Uterine smooth muscle cell (primary cell): ENCODE measurements at places on chromosomes 2 and 18. TPM values are rescaled to one million over a fixed set of nuclear protein-coding genes. Genes with fewer than 3 reads are reported as not detected.

The UGT1A3 gene
- total RNA-seq = not detected in 2 replicates

The ITGB6 gene
- total RNA-seq = under 0.01 TPM in 1 of 2 replicates, not detected in the other

The DYSF gene
- total RNA-seq = 0.66 and 1.00 TPM in 2 replicates

The ACOXL gene
- total RNA-seq = not detected in 2 replicates

The BMP10 gene
- total RNA-seq = not detected in 2 replicates

The CHRNG gene
- total RNA-seq = not detected in 2 replicates

The IL1RL2 gene
- 1.4 and 1.7 TPM in 2 replicates for total RNA-seq

The POTEI gene
- not detected in 2 replicates for total RNA-seq

The MROH2A gene
- total RNA-seq = not detected in 2 replicates

The KCNJ3 gene
- 0.12 and 0.22 TPM in 2 replicates for total RNA-seq

The PNPT1 gene
- 20.1 and 24.2 TPM in 2 replicates for total RNA-seq

The DSC3 gene
- total RNA-seq = 0.12 and 0.22 TPM in 2 replicates

The STEAP3 gene
- total RNA-seq = 23.6 and 33.5 TPM in 2 replicates

The AOX1 gene
- total RNA-seq = 56.2 and 86.3 TPM in 2 replicates

The GAREM2 gene
- total RNA-seq = 0.22 and 0.50 TPM in 2 replicates

The GKN2 gene
- total RNA-seq = not detected in 2 replicates

The DSEL gene
- total RNA-seq = 69.8 and 80.0 TPM in 2 replicates

The CFC1B gene
- total RNA-seq = not detected in 2 replicates

The ZNF396 gene
- total RNA-seq = 0.89 and 2.0 TPM in 2 replicates

The ZSWIM2 gene
- total RNA-seq = 0.11 and 0.62 TPM in 2 replicates

The PRSS56 gene
- not detected in 2 replicates for total RNA-seq

The HOXD12 gene
- 0.33 and 0.37 TPM in 2 replicates for total RNA-seq

The TMEM178A gene
- total RNA-seq = 0.22 and 1.4 TPM in 2 replicates

The SLC16A14 gene
- total RNA-seq = 2.2 and 3.5 TPM in 2 replicates

The AKAIN1 gene
- not detected in 2 replicates for total RNA-seq

The TMEM37 gene
- 0.12 TPM in 1 of 2 replicates, not detected in the other for total RNA-seq

The VWA3B gene
- not detected in 2 replicates for total RNA-seq

The HTR2B gene
- total RNA-seq = 19.3 and 57.7 TPM in 2 replicates
